ENCODE measurements at places on chromosomes 4 and X.

GRCh38 chr4:95742872-95743271, 97.0 kb upstream of the PDHA2 start:
- no peak for DNase-seq

GRCh38 chr4:986428-986878, 391 bp upstream of the IDUA start:
- no peak for DNase-seq

DNA sequence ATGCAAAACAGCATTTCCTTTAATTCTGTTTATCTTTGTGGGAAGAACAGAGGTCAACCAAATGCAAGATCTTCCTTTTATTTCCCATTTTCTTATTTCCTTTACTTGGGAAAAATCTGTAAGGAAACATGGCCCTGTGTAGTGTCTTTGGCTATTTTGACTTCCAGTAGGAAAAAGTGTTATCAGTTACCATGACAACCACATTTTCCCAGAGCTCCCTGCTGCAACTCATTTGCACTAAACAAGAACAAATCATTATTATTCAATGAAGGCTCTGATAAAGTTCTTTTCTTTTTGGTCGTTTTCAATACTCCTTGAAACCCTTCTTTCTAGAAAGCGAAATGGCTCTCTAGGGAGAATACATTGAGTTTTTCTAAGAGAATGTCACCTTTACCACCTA, 117.2 kb upstream of the DDX53 start:
- DNase-seq: no peak

GRCh38 chr4:34512616-34513015, 1731.7 kb downstream of the ARAP2 start:
- DNase-seq: no peak

DNA sequence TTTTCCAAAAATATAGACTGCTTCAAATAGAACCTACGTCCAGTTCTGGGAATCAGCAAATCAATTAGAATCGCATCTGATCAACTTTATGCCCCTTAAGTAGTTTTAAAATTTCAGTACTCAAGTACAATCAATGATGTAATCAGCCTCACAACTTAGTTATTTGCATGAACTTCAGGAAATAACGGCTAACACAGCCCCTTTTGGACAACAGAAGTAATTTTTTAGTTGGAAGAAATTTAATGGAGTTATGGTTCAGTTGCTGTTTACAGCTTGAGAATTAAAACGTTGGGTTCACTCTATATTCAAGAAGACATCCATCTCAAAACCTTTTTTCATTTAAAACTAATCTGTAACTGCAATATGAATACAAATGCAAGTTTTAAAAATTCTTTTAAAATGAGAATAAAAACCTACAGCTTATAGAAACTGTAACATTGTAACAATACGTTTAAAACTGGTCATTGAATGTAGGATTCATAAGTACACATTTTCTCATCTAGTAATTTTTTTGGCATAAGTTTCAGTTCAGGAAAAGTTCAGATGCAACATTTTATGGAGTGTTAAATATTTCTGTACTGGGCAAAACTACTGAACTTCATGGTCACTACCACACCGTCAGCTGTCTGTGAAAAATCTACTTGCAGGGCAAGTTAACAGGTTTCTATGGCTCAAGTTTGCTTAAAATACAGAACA, 956 bp downstream of the TAPT1 start:
- peak; percentile 11 for DNase-seq

DNA sequence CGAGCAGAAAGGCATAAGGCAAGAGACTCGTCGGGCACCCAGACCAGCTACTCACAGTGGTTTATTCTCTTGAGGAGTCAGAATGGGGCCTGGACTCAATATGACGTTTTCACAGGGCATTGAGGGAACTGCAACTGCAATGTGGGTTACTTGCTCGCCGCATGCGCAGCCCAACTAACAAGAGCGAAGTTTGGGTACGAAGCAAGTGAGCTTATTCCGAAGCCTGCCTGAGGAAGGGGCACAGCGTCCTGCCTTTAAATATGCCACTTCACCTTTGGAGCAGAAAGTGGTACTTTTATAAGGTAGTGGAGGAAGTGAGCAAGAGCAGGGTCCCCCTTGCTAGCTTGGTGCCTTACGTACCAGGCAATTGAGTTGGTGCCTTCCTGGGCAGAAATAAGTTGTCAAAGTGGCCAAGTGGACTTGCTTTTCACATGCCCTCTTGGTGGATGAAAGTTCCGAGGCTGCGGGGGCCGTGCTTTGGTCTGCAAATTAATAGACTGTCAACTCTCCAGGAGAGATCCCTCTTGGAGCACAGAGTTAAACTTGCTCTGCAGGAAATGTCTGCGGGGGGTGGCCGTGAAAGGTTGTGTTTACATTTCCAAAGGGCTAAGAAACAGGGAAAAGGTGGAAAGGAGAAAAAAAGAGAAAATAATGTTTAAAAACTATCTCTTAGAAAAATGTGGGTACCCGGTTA, 480.4 kb downstream of the TRIML1 start:
- DNase-seq: no peak

DNA sequence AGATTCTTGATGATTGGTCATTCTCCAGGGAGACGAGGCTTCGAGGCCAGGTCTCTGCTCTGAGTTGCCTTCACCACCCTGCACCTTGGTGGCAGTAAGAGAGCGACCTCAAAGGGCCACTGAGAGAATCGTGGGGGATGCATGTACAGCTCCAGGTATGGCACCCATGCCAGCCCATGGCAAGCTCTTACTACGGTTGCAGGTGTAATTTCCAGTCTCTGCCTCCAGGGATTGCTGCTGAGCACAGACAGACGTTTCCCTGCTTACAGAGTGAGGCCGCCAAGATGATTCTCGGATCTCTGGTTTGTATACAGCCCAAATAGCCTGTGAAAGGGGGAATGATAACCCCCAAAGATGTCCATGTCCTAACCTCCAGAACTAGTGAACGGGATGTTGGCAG, 16.3 kb upstream of the DRD5 start:
- peak; percentile 3 for DNase-seq

DNA sequence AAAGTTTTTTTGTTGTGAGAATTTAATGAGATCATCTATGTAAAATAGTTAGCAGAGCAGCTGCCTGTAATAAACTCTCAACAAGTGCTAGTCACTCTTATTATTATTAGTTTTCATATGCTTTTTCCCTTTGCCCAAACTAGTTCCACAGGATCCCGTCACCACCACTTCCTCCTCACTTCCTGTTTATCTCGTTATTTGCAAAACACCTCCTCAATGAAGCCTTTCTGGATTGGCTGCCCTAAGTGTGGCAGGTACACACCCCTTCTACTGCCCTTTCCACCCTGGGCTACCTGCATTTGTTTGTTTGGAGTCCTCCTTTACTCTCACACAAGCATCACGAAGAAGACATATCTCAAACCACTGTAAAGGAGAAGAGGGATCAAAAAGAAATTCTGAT, 54.4 kb upstream of the KLF3 start:
- DNase-seq: no peak

DNA sequence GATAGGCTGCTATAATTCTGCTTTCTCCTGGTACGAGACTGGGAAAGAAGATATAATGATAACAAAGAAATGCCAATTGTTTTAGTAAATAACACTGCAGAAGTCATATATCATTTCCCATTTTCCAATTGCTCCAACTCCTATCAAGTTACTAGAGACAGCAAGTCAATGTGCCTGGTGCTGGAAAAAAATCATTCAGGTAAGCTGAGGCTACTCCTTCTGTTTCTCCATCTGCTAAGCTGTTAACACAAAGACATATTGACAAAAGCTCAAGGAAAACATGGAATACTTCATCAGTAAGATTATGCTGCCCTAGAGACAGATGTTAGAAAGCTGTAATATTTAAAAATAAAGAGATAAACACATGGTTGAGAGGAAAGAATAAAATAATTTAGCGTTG, 10.0 kb downstream of the NAA11 start:
- DNase-seq: no peak

GRCh38 chr4:958696-959337, 14.6 kb downstream of the DGKQ start:
- DNase-seq: no peak

DNA sequence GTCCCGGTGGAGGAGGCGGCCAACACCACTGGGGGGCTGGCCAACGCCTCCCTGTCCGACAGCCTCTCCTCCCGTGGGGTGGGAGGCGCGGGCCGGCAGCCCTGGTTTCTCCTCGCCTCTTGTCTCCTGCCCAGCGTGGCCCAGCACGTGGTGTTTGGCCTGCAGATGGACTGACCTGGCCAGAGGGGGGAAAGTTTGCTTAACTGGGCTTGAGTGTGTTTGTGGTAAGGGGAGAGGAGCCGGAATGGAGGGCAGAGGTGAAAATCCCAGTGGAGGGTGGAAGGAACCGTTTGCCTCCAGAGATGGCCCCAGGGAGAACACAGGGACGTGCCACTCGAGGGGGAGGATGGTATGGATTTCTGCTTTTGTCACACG, 27.6 kb downstream of the NYX start:
- DNase-seq: no peak

- no peak for DNase-seq
Observed at GRCh38 chr4:1400191-1400805, 5.9 kb downstream of the NKX1-1 start.

DNA sequence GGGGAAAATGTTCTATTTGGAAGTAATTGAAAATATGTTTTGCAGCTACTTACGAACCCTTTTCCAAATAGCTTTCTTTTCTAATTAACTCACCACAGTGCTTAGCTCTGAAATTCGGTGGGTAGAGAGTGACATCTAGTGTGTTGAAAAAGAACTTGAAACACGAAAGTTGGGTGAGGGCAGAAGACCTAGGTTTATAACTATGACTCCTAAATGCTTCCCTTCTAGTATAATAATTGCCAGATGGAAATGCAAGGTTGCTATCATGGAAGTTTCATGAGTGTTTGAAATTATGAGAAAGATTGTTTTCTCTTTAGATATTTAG, 77.3 kb upstream of the NOCT start:
- peak; percentile 58 for DNase-seq

GRCh38 chr4:105191621-105192210, 45.0 kb downstream of the TET2 start:
- no peak for DNase-seq

DNA sequence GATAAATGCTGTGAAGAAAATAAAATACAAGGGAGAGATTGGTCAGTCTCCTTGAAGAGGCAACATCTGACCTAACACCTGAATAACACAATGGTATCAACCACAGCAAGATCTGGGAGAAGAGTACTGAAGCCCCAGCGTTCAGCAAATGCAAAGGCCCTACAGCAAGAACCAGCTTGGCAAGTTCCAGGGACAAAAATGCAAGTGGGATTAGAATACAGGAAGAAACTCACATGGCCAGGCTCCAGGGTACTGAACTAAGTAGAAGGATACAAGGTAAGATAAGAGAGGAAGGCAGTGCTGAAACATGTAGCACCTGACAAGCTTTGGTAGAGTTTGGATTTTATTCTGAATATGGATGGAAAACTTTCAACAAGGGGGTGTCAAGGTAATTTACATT, 3.6 kb downstream of the SMIM14 start:
- no peak for DNase-seq

- no peak for DNase-seq
Observed at GRCh38 chrX:110954428-110955100, 141.4 kb upstream of the PAK3 start.

- DNase-seq: no peak
Observed at GRCh38 chr4:2245787-2246275, 3.9 kb upstream of the HAUS3 start.

- DNase-seq: no peak
Observed at GRCh38 chrX:112913807-112914206, 73.2 kb upstream of the AMOT start.

GRCh38 chrX:120365320-120365719, 3.4 kb downstream of the ATP1B4 start:
- peak; percentile 11 for DNase-seq

DNA sequence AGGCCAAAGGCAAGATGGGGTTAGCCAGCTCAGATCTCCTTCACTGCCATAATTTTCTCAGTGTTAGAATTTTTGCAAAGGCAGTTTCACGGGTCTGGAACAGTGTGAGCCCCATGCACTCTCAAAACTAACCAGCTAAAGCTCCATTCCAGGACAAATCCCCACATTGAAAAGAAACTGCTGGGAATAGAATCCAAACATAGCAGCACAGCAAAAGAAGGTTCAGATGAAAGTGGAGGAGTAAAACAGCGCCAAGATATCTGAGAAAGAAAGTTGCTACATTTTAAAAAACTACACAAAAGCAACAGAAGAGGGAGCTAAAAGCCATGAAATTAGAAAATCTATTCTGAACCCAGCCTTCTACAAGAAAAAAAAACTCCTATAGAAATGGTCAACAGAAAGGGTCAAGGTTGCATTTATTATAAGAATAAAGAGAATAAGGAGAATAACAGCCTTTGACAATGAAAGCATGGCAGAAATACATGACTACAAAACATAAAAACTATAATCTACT, 39.6 kb upstream of the SLC7A3 start:
- peak; percentile 31 for DNase-seq

- no peak for DNase-seq
Observed at GRCh38 chrX:46754036-46754435, 4.9 kb downstream of the SLC9A7 start.

DNA sequence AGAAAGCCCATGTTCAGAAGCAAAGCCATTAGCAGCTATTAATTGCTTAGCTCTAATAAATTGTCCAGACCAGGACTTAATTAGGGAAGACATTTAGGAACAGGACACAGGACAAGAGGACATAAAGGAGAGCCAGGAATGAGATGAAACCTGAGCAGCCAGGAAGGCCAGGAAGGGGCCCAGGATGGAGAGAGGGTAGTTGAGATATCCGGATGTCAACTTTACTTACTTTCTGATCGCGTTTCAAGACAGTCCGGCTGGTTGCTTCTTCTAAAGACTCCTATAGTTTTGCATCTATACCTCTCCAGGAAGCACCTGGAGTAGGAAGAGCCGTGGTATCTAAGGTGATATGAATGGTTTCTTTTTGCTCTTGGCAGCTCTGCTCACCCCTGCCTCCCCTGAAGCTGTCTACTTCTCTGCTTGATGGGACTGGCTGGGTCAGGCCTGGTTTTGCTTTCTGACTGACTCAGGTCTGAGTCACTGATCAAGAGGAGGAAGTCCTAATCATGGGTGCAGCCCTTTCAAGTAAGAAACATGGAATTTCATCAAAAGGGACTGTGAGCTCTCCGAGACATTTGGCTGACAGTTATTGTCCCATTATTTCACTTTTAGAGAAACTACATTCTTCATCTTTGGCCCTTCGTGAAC, 733.3 kb downstream of the RPA4 start:
- DNase-seq: peak; percentile 61

- DNase-seq: no peak
Observed at GRCh38 chrX:18607966-18608365, 63.9 kb downstream of the RS1 start.

DNA sequence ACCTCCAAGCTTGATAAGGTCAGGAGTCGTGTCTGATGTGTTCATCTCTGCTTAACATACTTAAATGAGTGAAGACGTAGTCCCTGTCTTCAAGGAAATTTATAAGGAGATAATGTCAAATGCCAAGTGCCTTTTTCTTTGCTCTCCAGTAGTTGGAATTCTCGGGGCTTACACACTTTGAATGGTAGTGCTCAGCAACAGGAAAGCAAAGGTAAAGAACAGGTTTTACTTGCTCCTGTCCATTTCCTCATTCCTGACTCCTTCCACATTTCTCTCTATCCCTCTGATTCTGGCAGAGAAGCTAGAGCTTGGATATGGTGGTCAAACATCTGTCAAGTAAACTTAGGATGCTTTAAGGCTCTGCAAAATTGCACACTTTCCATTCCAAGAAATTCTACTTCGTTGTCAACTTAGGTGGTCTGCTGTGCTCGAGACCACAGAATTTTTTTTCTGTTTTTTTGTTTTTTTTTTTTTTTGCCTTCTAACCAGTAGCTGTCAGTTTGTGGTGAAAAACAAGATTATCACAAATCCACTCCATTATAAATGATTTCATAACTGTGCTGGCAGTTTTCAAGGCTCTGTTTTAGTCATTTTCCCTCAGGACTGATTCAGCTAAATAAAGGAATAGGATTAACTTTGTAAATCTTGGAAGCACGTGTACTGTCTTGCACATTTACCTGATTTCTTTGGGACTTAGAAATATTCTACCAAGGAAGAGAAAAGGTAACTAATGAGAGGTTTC, 180.8 kb upstream of the ANXA3 start:
- DNase-seq: no peak
